Stimulated activated CD4-positive, alpha-beta T cell treated with anti-CD3 and anti-CD28 coated beads, TNF-alpha, amount 100 ng/mL, for 4 hours (primary cell): ENCODE measurements at places on chromosomes 5 and 9.

- no peak for DNase-seq
Observed at GRCh38 chr9:111731928-111732327, 62.8 kb downstream of the SHOC1 start.

- DNase-seq: no peak
Observed at GRCh38 chr5:140767444-140767843, 18.5 kb upstream of the PCDHA1 start.

DNA sequence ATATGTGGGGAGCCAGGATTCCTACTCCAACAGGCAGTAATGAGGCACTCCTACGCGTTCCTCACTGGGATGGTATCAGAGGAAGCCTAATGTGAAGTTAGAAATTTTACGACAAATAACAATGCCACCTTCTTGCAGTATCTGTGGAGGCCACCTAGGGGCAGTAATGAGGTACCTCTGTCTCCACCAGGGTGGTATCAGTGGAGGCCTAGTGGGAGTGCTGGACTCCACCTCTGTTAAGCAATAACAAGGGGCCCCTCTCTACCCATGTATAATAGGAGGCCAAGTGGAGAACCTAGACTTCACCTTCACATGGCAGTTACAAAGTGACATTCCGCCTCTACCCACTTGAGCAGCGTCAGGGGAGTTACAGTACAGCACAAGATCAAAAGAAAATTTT, 147.9 kb downstream of the PLPPR1 start:
- no peak for DNase-seq

DNA sequence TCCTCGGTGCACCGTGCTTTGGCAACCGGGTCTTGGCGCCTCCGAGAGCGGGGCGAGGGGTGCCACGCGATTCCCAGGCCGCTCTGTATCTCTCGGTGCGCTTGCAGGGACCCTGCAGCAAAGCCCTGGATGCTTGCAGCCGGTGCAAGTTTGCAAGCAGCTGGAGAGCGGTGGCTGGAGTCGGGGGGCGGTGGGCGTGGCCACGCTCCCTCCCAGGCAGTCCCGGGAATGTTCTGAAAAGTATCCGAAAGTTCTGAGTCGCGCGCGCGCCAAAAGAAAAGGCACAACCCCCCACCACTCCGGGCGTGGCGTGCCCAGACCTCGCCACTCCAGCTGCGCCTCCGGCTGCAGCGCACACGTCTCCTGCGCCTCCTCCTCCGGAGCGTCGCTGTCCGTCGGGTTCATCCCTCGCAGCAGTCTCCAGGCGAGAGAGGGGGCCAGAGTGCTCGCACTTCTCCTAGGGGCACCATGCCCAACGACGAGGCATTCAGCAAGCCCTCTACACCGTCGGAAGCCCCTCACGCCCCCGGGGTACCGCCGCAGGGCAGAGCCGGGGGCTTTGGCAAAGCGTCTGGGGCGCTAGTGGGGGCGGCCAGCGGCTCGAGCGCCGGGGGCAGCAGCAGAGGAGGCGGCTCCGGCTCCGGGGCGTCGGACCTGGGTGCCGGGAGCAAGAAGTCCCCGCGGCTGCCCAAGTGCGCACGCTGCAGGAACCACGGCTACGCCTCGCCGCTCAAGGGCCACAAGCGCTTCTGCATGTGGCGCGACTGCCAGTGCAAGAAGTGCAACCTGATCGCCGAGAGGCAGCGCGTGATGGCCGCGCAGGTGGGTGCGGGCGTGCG, at the start of gene DMRT1:
DMRT1 (plus strand) TSS at position 327 of the 839 bp plus-strand sequence; CDS start at position 469, 142 bp downstream.
- no peak for DNase-seq

GRCh38 chr9:136847826-136848392, 1.3 kb upstream of the PHPT1 start:
- DNase-seq: peak; percentile 51

DNA sequence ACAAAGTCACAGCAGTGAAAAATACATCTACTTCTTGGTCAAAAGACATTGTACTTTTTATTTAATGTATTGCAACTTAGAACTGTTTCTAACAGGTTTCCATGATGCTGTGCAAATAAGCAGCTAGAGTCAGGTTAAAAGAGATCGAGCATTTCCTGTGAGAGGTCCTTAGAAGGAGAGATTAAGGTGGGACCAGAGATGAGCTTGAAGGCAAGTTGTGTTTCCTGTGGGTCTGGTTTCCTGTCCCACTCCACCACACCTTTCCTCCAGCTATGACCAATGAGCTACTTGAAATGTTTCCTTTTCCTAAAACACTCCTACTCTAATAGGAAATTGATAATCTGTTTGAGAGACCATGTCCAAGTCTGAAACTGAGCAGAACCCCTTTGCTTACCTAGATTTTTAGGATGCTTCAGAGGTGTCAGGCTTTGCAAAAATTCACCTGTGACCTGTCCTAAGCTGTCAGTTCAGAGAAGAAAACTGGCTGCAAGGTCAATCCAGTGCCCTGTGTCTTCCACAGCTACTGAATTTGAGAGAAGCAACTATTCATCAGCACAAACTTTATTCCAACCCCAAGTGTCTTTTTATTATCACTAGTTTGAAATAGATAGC, 13.1 kb upstream of the RLN1 start:
- no peak for DNase-seq

- DNase-seq: peak; percentile 54
Observed at GRCh38 chr5:160199410-160199911, 29.8 kb upstream of the FABP6 start.

GRCh38 chr9:131169563-131170240, 44.3 kb downstream of the NUP214 start:
- DNase-seq: no peak

DNA sequence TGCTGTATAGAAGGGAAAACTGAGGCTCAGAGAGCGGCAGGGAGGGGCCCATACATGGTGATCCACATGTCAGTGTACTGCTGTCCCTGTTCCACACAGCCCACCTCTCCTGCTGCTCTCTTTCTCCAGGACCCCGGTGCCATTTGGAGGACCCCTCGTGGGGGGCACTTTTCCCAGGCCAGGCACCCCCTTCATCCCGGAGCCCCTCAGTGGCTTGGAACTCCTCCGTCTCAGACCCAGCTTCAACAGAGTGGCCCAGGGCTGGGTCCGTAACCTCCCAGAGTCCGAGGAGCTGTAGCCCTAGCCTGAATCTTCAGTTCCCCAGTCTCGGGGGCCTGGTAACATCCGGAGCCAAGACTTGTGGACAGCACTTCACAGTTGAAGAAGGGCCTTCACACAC, 15.5 kb downstream of the MYOZ3 start:
- no peak for DNase-seq

DNA sequence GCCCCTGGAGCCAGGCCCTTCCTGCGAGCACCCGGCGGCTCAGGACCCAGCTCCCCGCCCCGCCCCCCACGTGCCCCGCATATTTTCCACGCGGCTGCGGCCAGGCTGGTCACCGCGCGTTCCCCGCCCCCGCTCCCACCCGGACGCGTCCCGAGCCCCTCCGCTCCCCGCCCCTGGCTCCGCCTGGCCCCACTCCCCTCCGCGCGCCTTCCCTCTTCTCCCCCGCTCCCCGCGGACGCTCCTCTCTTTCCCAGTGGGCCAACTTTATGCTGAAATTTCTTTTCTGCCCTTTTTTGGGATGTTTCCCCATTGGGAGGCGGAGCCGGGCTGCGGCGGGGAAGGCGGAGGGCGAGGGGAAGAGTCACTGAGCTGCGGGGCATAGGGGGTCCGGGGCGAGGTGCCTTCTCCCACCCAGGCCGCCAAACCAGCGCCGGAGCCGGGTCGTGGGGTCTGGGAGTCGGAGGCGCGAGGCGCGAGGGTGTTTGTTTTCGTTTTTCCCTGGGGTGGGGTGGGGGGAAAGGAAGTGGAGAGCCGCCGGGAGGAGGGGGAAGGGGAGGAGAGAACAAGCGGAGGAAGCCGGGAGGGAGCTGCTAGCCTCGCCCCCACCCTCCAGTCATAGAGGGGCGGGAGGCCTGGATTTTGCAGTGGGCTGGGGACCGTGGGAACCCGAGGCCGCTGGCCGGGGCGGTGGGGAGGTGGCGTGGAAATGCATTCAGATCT, 1.0 kb upstream of the TPM2 start:
- peak; percentile 9 for DNase-seq

- no peak for DNase-seq
Observed at GRCh38 chr9:30197453-30197852, 2187.0 kb upstream of the ACO1 start.

- no peak for DNase-seq
Observed at GRCh38 chr5:134430001-134430569, 18.4 kb upstream of the CDKN2AIPNL start.

GRCh38 chr5:31027721-31028120, 165.8 kb upstream of the CDH6 start:
- no peak for DNase-seq

- no peak for DNase-seq
Observed at GRCh38 chr9:16676519-16676918, 194.0 kb downstream of the BNC2 start.

DNA sequence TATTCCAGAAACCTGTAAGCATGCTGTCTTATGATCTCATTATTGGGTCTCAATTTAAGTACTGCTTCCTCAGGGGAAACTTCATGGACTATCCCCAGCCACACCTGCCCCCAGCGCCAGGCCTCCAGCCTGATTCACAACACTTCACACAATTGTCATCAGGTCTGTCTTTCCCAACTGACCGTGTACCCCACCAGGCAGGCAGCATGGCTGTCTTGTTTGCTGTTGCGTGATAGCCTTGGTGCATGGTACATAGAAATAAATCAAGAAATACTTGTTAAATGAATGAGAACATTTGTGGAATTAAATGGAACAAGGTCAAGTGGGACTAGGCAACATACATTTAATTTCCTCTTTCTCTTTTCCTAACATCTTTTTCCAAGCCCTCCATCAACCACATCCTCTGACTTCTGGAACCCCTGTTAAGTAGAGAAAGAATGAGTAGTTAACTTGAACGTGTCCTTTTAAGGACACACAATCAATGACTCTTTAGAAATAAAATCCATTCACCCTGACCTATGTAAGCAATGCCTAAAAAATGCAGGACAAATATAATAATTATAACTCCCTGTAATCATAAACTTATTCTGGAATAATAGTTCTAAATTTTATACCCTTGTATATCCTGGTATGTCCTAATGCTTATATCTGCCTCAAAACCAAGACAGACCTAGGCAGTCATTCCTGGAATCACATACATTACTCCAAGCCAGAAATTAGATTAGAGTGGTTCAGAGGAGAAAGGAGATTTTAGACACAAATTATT, 17.2 kb upstream of the THG1L start:
- DNase-seq: no peak

- DNase-seq: no peak
Observed at GRCh38 chr5:172142709-172143215, 45.3 kb downstream of the STK10 start.

- no peak for DNase-seq
Observed at GRCh38 chr5:77437194-77437593, 54.9 kb downstream of the WDR41 start.
